ENCODE measurements at places on chromosomes 3 and 15.
A peak's percentile ranks its signal among the peaks of the same experiment; 100 is the strongest.

DNA sequence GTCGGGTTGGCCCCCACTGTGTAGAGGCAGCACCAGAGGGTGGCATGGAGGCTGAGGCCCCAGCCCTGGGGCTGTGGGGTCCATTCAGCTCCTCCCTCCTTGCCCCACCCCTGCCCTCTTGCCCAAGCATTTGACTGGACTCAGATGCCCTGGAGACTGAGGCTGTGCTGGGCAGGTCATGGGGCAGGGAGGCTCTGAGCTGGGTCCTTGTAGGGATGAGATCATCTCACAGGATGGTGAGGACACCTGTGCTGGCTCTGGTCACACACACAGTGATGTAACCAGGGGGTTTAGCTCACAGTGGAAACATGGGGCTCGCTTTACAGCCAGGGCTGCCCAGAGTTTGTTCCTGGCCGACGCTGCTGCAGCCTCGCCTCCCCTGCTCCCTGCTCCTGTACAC is 17.8 kb downstream of the ALPK3 start:
- DNase-seq = no peak

GRCh38 chr3:42819351-42819965 is 10.2 kb downstream of the ACKR2 start:
- DNase-seq = no peak

DNA sequence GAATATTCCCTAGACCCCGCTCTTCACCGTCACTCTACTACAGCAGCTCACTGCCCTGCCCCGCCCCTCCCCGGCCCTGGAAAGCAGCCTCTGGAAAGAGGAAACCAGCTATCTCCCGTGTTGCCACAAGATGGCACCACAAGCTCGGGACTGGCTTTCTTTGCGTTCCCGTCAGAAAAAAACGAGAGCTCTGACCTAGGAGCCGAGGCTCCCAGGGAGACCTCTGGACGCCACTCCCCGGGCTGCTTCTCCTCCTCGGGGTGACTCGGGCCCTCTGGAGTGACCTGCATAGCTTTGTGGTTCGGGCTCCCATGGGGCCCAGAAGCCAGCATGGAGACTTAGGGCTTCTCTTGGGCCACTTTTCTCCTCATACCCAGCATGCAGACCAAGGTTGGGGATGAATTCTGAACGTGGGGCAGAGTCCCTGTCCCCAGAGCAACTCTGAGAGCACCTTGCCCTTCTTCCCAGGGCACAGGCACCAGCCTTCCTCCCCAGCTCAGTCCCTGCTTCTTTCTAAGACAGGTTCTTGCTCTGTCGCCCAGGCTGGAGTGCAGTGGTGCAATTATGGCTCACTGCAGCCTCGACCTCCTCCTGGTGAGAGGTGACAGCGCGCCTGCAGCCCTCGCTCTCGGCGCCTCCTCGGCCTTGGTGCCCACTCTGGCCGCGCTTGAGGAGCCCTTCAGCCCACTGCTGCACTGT is 19.0 kb downstream of the STOML1 start:
- peak; percentile 67 for DNase-seq

GRCh38 chr3:99607151-99607550 is 31.2 kb upstream of the COL8A1 start:
- no peak for DNase-seq

- no peak for DNase-seq
These were observed 43.5 kb upstream of the OSBPL11 start for GRCh38 chr3:125638799-125639198.

- no peak for DNase-seq
These were observed 67.3 kb downstream of the PPARG start for GRCh38 chr3:12356175-12356574.

DNA sequence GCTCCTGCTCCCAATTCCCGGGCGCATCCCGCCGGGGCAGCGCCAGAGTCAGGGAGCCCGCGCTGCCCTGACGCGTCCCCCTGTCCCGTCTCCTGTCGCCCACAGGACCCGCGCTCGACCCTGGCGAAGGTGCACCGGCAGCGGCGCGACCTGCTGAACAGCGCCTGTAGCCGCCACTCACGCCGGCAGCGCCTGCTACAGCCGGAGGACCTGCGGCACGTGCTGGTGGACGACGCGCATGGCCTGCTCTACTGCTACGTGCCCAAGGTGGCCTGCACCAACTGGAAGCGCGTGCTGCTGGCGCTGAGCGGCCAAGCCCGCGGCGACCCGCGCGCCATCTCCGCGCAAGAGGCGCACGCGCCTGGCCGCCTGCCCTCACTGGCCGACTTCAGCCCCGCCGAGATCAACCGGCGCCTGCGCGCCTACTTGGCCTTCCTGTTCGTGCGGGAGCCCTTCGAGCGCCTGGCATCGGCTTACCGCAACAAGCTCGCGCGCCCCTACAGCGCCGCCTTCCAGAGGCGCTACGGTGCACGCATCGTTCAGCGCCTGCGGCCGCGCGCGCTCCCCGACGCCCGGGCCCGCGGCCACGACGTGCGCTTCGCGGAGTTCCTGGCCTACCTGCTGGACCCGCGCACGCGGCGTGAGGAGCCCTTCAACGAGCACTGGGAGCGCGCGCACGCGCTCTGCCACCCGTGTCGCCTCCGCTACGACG is 16.9 kb downstream of the C3orf22 start:
- no peak for DNase-seq

- DNase-seq = no peak
These were observed 785 bp downstream of the MFSD1 start for GRCh38 chr3:158802409-158803268.

GRCh38 chr15:97177151-97177577 is 783.3 kb upstream of the ARRDC4 start:
- DNase-seq = no peak

- no peak for DNase-seq
These were observed 70.2 kb upstream of the PIK3R4 start for GRCh38 chr3:130816561-130817445.

DNA sequence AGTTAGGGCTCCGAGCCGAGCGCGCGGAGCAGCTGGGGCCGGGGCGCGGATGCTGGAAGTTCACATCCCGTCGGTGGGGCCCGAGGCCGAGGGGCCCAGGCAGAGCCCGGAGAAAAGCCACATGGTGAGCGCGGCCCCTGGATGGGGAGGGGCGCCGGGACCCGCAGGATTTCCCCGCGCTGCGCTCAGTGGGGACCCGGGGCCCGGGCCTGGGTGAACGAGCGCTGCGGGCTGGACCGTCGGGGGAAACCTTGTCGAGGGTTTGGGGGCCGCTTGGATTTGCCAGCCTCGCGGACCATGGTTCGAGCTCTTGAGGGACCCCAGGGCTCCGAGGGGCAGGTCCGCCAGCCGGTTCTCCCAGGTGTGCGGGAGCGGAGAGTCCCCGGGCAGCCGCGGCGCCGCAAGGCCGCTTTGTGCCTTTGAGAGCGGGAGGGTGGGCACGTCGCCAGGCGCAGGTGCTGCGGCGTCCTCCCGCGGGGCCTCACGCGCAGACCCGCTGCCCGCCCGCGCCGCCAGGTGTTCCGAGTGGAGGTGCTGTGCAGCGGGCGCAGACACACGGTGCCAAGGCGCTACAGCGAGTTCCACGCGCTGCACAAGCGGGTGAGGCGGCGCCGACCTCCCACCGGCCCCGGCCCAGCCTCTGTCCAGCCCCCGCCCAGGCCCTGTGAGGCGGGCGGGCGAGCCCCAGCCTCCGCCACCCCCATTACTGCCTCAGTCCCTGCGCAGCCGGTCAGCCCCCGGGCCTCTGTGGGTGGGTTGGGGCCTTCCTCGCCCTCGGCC is at the start of gene SNX22:
Gene SNX22, plus strand, starts transcription at position 5 of the 780 bp plus-strand sequence. Its CDS starts 45 bp downstream, at position 50.
- DNase-seq = no peak

DNA sequence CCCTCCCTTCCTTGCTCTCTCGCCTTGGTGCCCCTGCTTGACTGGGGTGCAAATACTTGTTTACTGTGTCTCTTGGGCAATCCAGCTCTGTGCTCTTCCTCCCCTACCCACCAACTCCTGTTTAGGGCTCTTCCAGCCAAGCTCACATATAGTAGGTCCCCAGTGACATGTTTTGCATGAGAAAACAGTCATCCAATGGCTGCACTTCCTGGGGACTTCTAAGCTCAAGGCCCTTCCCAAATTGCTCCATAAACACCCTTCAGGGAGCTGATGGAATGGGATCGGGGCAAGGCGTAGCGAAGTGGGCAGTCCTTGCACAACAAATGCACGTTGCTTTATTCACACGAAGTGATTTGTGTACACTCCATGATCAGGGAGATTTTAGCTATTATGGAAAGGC is 9.4 kb upstream of the COPG1 start:
- no peak for DNase-seq

- DNase-seq = no peak
These were observed 67.5 kb downstream of the MME start for GRCh38 chr3:155147588-155147987.

- no peak for DNase-seq
These were observed 34.8 kb upstream of the DCUN1D1 start for GRCh38 chr3:183015185-183015584.

- DNase-seq = no peak
These were observed 98.1 kb upstream of the SNRPN start for GRCh38 chr15:24856397-24857390.

DNA sequence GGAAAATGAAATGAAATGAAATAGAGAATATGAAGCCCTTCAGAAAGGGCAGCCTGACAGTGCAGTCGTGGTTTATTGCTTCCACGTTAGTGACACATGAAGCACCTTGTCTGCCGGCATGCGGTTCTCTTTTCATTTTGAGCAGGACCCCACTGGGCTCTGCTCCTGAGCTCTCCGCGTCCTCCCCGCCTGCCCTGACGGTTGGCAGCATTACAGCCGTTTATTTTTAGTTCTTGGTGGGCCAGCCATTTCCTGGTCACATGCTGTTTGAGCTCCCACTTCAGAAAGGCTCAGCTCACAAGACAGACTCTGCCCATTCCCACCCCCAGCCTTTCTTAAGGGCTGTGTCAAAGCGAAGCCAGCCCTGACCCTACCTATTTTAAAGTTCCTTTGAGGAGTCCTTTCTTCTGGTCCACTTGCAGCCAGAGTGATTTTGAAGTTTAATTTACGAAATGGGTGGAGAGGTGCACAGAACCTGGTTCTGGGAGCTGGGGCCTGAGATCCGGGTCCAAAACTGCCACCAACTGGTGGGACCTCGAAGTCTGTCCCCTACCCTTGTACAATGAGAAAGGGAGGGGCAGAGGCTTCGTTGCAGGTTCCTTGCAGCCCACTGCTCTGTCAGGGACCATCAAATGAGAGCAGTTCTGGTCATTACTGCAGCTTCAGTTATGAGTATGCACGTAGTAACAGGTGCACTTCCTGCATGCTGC is 60.1 kb downstream of the MGLL start:
- DNase-seq = no peak

DNA sequence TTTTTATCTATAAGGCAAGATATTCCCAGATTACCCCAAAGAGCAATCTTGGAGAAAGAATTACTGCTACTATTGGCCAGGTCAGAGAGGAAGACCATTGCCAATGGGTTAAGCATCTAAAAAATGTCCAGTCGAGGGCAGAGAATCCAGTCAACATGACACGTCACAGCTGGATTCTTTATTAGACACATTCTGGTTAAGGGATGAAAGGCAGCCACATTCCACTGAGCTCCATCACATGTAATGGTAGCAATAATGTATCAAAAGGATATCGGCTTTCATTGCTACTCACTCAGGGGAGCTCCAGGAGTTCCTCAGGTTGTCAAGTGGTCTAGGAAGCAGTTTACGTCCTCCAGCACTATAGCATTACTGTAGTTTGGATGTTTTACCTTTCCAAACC is 421.1 kb downstream of the PLOD2 start:
- no peak for DNase-seq

GRCh38 chr3:101954936-101955335 is 105.6 kb downstream of the NFKBIZ start:
- no peak for DNase-seq

- DNase-seq = no peak
These were observed 12.0 kb downstream of the TRPM1 start for GRCh38 chr15:31089368-31090047.

GRCh38 chr3:194556086-194557056 is 69.6 kb upstream of the ATP13A3 start:
- no peak for DNase-seq

- no peak for DNase-seq
These were observed 102.0 kb upstream of the PLXNA1 start for GRCh38 chr3:126880901-126881300.

DNA sequence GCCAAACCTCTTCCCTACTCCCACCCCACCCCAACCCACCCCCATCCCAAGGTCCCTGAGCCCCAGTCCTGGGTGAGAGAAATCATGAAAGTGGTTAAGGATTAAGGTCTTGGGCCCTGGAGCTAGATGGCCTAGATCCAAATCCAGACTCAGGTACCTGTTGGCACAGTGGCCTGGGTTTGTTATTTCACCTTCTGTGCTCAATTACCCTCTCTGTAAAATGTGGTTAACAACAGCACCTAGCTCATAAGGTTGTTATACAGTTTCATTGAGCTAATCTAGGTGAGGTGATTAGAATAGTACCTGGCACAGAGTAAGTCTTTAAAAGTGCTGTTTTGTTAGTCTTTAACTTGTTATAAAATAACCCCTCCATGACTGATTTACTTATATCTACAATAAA is 6.4 kb upstream of the SNUPN start:
- no peak for DNase-seq

DNA sequence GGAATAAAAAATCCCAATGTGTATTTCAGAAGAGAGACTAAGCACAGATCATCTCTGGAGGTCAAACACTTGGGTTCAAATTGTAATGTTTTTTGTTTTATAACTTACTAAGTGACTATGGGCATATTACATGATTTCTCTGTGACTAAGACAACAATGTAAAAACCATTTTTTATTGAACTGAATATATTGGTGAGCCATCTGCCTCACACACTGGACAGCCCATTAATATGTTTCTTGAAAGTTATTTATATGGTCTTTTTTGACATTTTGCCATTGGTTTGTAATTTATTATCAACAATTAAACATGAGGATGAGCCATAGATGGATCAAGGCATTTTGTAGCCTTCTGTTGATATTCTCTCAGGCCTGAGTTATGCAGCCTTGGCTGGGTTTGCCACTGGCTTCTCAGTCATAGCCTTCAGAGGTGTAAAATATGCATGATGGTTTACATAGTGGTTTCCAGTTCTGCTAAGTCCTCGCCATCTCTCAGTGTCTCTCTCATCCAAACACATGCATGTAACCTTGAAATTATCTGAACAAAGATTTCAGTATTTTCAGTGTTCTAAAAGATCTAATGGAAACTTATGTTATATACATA is 997.2 kb downstream of the DIPK2A start:
- no peak for DNase-seq

GRCh38 chr3:15460891-15461531 is 33.6 kb downstream of the EAF1 start:
- DNase-seq = no peak

DNA sequence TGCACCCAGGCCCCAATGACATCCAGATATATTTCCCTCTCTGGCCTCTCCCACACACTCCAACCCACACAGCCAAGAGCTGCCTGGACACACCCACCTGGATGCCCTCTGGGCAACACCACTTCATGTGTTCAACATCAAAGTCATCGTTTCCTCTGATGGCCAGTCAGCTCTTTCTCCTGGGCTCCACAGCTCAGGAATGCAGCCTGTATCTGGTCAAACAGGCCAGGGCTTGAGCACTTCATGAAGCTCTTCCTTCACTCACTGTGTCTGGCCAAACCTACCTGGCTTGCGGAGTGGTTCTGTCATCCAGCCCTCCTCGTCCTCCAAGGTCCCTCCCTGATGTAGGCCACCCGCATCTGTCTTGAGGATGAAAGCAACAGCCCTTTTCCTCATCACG is 35.8 kb upstream of the SLC6A11 start:
- no peak for DNase-seq

GRCh38 chr3:148605521-148605920 is 92.2 kb upstream of the AGTR1 start:
- no peak for DNase-seq

Data from stimulated activated CD8-positive, alpha-beta memory T cell treated with anti-CD3 and anti-CD28 coated beads, Interleukin-4, amount 100 ng/mL, for 24 hours (primary cell).